ENCODE measurements at places on chromosomes 2 and 18.

DNA sequence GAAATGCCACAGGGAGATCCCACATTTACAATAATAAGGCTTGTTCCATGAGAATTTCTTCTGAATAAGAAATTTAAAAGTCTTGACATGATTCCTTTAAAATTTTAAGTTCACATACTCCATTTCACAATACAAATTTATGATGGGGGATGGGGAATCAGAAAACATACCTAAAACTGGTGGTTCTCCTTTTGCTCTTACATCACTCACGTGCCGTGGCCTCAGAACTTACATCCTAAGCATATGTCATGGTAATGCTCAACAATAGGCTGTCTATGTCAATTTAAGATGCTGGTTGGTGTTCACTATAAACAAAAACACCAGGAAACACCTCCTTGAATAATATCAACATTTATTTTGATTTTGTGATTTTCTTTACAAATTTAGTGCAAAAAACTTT is 12.8 kb downstream of the UPP2 start:
- no peak for DNase-seq

GRCh38 chr2:237154884-237155851 is 69.5 kb downstream of the COPS8 start:
- DNase-seq, result no peak

DNA sequence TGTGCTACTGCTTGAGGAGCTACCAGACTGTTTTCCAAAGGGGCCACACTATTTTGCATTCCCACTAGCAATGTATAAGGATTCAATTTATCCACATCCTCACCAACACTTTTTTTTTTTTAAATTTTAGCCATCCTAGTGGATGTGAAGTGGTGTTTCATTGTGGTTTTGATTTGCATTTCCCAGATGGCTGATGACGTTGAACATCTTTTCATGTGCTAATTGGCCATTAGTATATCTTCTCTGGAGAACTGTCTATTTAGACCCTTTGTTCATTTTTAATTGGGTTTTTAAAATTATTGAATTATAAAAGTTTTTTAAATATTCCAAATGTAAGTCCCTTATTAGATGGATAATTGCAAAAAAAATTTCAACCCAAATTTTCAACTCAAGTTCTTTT is 121.1 kb downstream of the MAPK4 start:
- DNase-seq, result no peak

- DNase-seq, result no peak
These were observed 93.6 kb downstream of the XRCC5 start for GRCh38 chr2:216202626-216203250.

- DNase-seq, result peak; percentile 80
These were observed 37.7 kb downstream of the BCL11A start for GRCh38 chr2:60515721-60516226.

GRCh38 chr2:122528061-122528460 is 772.6 kb downstream of the TSN start:
- peak; percentile 24 for DNase-seq

- peak; percentile 34 for DNase-seq
These were observed 176.6 kb upstream of the CREB1 start for GRCh38 chr2:207352978-207353671.

GRCh38 chr2:46495231-46496030 is 16.1 kb downstream of the TMEM247 start:
- no peak for DNase-seq

DNA sequence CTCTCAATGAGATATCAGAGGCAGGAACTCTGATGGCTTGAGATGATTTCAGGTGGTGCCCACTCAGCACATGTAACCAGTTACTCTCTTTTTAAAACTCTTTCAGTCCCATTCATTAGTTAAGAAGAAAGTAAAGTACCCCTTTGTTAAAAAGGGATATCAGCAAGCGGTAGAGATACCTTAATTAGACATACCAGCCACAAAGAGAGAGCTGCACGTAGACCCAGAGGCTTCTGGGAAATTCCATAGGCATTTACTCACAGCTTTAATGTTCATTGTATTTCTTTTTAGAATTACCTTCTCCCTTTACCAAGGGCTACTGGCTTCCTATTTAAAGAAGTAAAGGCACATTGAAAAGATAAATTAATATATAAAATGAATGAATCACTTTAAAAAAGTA is 63.3 kb downstream of the LYPD6B start:
- DNase-seq, result no peak

GRCh38 chr2:204705243-204705932 is 160.1 kb downstream of the PARD3B start:
- no peak for DNase-seq

GRCh38 chr2:189943009-189943408 is 119.5 kb downstream of the MSTN start:
- no peak for DNase-seq

- DNase-seq, result no peak
These were observed 42.5 kb downstream of the PSD4 start for GRCh38 chr2:113216321-113216720.

GRCh38 chr18:42067518-42067917 is 112.5 kb downstream of the PIK3C3 start:
- DNase-seq, result no peak

DNA sequence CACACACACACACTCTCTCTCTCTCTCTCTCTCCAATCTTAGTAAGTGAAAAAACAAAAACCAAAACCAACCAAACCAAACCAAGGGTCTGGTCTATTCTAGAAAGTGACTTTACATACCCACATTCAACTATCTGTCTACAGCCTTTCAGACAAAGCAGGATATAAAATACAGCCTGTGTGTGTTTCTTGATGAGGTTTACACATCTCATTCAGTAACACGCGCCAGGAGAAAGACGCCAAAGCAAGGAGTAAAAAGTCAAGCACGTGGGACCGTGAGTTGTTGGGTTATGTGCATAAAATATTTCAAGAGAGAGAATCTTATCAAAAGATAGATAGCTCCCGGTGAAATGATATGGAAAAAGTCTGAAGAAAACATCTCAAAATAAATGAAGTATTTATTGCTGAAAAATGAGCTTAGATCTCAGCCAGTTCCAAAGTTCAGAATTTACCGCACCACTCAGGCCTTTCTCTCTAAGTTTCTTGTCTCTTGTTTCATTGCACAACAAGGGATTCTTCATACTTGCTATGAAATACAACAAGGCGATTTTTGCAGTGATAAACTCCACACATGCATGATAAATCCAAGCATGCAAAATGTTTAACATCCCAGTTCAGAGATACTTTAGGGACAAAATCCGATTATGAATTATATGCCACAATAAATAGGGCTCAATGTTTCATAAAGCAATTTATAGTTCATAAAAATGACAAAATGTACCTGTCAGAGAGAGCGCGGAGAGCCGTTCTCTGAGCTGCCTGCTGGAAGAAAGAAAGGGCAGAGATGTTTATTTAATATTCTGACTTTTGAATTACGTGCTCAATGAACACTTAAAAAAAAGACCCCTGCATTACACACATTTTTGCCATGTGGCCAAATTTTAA is 159.3 kb upstream of the REV1 start:
- DNase-seq, result no peak

- no peak for DNase-seq
These were observed 78.9 kb downstream of the CD8B2 start for GRCh38 chr2:106566050-106566449.

DNA sequence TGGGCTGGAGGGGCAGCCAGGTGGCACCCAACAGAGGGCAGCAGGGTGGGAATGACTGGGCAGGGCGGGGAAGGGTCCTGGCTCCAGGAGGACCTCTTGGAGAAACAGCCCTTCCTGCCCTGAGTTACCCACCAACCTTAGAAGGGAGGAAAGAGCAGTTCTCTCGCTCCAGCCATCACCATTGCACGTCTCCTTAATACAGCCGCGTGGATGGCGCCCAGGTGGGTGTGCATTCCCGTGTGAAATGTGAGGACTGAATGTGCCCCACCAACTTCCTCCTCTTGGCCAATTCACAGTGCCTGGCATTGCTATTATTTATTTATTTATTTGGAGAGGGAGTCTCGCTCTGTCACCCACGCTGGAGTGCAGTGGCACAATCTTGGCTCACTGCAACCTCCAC is 107.0 kb downstream of the SMIM21 start:
- no peak for DNase-seq

DNA sequence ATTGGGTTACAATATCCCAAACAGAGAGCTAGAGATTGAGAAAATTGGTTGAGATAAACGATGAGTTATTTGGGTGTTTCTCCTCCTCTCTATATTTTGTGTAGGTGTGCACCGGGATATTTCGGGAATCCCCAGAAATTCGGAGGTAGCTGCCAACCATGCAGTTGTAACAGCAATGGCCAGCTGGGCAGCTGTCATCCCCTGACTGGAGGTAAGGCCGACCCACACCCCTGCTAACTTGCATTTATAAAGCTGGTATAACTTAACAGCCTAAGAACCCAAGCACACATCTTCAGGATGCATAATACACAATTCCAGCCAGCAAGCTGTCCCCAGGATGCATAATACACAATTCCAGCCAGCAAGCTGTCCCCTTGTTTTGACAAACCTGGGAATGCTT is 124.6 kb upstream of the TTC39C start:
- DNase-seq, result no peak

GRCh38 chr18:47187721-47188120 is 11.6 kb upstream of the IER3IP1 start:
- no peak for DNase-seq

- no peak for DNase-seq
These were observed 22.4 kb downstream of the TWIST2 start for GRCh38 chr2:238870261-238870660.

DNA sequence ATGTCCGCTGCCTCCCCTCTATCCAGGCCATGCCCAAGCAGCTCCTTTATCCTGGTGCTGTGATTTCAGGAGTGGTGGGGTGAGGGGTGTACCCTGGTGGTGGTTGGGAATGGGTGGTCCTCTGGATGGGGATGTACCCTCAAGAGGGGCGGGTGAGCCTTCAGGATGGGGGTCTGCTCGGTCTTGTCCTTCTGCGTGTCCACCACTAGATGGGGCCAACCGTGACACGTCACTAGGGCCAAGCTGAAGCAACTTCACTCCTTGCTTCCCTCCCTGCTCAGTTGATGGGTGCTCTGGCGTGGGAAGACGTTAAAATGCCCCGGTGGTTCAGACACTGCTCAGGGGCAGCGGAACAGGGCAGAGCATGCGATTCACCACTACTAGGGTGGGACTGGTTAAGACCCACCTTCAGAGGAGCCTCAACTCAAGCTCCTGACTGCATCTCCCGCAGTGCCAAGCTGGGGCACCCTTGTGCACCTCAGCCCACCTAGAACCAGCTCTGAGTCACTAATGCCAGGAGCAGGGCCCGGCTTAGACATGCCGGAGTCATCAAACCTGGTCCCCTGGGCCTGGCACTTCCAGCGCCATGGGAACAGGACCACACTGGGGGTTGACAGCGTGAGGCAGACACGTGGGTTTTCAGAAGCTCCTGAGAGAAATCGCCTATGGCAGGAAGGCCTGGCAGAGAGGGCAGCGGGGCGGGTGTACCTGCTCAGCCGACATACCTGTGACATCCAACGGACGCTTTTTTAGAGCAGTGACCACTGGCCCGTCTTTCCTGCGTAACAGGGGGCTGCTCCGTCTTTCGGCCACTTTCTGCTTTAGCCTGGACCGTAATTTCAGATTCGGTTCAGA is 256.7 kb downstream of the HDAC4 start:
- peak; percentile 82 for DNase-seq

- no peak for DNase-seq
These were observed 26.9 kb upstream of the SLC35F6 start for GRCh38 chr2:26737221-26737620.

DNA sequence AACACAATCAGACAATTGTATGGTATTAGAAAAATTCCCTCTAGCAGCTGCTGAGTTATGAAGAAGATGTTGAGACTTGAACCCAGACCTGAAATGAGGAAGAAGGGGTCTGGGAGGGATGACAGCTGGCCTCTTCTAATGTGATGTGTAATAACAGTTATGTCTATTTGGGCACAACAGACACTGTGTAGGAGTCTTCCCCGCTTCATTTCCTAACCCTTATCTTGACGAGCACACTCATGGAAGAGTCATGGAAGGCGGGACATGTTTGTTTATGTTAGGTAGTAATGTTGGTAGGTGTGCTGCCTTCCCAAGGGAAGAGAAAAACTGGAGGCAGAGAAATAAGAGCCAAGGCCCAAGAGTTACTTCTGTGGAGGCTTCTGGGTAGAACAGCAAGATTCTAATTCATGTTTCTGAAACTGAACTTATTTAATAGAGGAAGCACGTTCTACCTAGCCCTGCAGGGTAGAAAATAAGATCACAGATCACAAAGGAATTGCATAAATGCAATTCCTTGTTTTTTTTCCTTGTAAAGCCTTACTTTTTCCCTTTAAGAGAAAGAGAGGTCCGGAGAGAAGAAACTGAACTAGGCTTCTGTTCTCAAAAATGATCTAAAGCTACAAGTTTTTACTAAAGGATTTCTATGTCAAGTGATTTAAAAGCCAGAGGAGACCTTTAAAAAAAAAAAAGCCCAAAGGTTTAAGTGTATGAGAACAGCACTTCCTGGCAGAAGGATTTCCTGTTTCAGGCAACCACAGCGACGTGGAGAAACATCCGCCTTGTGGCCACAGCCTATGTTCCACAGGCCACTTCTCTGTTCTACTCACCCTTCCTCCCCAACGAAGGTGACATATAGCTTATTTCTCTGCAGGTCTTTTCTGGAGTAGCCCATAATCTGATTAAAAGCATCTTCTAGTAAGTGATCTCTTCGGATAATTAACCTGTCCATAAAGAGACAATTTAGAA is 68.5 kb upstream of the STK17B start:
- no peak for DNase-seq

DNA sequence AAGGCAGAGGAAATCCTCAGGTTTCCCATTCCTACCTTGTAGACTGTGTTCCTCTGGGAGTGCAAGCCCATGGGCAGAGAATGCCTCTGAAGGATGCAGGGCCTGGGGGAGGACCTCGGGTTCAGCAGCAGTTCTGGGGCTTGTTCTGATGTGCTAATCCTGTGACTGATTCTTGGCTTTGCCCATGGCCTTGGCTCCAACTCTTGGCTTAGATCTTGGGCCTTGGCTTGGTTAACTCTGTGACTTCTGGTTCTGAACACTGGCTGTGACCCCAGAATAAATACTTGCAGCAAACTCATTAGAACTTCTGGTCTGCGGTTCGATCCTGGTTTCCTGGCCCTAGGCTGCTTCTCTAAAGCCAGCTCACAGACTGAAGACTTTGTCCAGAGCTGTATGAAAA is 366.9 kb upstream of the ZEB2 start:
- DNase-seq, result no peak

GRCh38 chr2:127637236-127637630 is 8.7 kb upstream of the GPR17 start:
- no peak for DNase-seq

GRCh38 chr18:49170925-49171505 is 220.2 kb upstream of the SMAD7 start:
- no peak for DNase-seq

DNA sequence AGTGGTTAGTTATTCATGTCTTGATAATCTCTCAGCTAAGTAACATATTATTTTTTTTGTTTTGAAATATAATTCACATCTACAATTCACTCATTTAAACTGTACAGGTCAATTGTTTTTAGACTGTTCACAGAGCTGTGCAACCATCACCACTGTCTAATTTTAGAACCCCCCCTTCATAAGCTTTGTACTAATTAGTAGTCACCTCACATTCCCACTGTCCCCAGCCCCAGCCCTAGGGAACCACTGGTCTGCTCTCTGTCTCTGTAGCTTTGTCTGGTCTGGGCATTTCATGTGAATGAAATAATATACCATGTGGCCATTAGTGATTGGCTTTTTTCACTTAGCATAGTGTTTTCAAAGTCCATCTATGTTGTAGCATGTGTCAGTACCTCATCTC is 55.3 kb downstream of the LCLAT1 start:
- DNase-seq, result no peak

GRCh38 chr2:126664234-126664633 is 8.3 kb downstream of the GYPC start:
- DNase-seq, result no peak
